ENCODE measurements at places on chromosomes 11 and 22.

DNA sequence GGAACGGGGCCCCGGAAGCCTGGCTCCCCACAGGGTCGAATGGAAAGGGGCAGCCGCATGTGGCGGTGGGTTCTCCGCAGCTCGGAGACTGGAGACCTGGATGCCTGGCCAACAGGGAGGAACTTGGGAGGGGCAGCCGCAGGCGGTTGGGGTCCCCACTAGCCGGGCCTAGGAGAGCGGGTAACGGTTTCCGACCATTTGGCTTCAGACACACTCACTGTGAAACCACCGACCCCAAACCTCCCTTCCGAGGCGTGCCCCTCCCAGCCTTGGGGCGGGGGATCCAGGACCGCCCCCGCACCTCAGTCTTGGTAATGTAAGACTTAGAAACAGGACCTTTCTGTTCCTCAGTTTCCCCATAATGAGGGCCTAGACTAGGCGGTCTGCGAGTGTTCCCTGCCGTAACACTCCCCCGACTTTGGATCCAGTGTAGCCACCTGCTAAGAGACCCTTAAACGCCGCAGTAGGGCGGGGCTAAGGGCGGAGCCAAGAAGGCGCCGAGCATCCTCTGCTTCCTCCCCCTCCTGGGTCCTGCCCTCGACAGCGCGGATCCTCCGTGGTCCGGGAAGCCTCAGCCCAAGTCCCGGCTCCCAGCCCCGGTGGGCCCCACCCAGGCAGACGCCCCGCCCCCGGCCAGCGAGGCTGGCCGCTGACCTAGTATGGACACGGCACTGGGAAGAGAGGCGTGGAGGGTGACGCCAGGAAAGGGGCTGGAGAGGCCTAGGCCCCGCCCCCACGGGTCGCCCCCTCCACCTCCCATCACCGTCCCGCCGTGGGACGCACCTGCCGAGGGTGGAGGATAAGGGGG lies 1.8 kb upstream of the RASGRP2 start:
- peak; percentile 73 for DNase-seq

DNA sequence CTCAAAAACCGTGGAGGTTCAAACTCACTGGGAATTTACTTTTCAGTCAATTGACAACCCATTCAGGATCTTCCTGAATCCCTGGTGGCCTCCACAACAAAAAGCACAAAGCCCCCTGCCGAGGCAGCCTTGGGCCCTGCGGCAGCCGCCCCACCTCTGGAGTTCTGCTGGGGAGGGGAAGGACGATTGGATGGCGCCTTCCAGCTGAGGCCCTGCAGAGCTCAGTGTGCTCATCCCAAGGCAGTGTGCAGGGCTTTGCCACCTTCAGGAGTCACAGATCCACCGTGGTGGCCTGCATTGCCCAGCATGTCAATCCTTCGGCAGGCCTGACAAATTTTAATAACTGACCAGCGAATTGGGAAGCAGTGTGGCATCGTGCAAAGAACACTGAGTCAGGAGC lies 7.4 kb downstream of the ZFTA start:
- no peak for DNase-seq

DNA sequence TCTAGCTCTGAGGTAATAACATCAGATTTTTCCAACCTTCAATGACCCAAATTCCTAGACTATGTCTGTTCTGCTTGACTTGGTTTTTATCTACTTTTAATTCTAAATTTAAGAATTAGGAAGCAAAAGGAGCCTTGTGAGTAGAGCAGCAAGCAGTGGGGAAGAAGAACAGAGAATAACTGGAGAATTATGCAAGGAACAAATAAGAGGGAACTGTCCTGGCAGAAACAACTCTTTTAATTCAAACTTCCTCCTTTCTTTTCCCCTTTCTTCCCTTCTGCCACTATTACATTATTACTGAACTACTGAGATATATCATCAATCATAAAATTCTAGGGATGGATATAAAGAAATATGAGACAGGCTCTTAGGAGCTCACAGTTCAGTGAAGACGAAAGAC lies 276.1 kb downstream of the SBF2 start:
- DNase-seq, result no peak

DNA sequence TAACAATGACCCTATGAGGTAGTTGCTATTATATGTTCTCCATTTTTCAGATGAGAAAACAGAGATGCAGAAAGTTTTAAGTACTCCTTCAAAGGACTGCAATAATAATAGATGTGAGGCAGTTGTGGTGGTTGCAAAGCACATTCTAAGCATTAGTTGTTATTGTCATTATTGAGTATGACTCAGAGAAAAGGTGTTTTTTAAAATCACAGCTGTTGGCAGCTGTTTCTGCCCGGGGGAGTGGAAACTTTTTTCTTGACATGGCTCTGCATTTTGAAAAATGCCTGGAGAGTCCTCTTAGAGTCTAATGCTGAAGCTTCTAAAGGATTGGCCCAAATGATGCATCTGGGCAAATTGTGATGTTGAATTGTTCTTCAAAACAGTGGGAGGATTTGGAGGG lies 244.5 kb upstream of the MPPED2 start:
- no peak for DNase-seq

DNA sequence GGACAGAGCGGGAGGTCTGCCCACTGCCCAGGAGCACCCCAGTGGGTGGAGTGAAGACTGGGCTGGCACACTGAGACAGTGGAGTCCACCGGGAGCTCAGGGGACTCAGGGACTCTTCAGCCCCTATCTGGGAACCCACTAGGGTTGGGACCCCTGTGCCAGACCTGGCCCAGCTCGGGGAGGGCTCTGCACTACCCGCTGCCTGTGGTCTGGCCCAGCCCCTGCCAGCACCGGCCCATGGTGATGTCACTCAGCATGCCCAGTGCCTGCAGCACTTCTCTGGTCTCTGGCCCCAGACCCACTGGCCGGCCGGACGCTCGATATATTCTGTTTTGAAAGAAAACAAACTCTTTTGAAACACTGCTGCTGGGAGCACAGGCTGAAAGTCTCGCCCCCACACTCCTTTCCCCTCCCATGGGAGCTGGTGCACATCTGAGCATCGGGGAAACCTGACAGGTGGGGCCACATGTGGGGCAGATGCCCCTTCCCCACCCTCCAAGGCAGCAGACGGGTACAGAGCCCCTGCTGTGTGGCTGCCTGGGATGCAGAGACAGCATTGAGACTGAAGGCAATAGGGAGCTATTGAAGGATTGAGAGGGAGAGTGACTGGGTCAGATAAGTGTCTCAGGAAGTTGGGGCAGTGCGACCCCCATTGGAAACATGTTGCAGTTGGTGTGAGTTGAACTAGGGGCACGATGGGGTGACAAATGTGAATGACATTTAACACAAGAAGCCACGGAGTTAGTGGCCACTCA lies 62.9 kb downstream of the MYEOV start:
- DNase-seq, result no peak

GRCh38 chr11:19774817-19775580 lies 62.4 kb downstream of the NAV2 start:
- DNase-seq, result no peak

DNA sequence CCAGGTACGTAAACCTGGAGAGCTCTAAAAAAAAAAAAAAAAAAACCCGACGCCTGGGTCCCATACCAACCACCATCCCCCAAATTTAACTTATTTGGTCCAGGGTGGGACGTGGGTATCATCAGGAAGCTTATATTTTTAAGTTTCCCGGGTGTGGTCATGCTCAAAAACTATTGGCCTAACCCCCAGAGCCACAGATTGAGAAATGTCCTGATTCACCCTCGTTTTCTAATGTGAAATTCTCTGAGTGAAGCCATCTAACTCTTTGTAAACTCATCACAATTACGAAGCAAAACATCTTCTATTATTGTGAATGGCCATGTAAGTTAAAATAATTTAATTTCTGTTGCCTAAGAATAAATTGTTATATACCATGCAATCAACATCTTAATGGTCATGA lies 29.6 kb downstream of the PAK1 start:
- no peak for DNase-seq

DNA sequence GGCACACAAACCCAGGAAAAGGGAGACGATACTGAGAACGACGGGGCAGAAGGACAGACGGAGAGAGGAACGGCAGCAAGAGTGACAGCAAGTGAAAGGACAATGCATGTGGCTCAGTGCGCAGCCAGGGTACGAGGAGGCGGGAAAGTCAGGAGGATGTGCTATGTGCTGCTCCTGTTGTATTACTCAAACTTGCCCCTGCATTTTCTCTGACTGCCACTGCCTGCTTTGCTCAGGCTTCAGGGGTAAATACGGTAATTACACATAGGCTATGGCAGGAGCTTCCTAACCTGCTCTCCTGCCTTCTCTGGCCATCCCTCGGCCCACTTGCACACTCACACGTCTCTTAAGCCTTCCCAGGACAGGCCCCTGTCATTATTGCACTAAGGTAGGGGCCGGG lies 94.8 kb downstream of the FEZ1 start:
- DNase-seq, result no peak

GRCh38 chr11:67700548-67701262 lies 26.3 kb upstream of the ALDH3B2 start:
- no peak for DNase-seq

- no peak for DNase-seq
Observed at GRCh38 chr11:78583889-78584288, 9.2 kb upstream of the NARS2 start.

DNA sequence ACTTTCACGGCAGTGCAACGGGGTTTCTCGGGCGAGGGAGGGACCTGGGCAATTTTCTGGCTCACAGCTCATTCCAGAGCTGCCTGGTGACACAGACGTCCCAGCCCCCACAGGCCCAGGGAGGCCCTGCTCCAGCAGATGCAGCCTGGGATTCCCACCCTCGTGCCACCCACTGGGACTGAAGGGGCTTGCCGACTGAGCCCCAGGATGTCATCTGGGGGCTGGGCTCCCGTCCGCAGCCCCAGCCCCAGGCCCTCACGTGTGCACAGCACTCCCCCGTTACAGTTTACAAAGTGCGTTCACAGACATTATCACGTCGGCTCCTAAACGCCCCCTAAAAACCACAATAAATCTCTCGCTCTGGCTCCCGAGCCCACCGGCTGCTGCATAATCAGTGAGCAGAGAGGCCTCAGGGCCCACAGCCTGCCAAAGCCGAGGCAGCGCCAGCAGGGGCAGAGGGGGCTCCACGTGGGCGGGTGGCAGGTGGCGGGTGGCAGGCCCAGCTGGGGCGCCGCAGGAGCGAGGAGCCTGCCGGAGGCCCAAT lies 76.9 kb upstream of the TCF20 start:
- no peak for DNase-seq

- no peak for DNase-seq
Observed at GRCh38 chr11:118485273-118485672, 42.0 kb upstream of the TTC36 start.

DNA sequence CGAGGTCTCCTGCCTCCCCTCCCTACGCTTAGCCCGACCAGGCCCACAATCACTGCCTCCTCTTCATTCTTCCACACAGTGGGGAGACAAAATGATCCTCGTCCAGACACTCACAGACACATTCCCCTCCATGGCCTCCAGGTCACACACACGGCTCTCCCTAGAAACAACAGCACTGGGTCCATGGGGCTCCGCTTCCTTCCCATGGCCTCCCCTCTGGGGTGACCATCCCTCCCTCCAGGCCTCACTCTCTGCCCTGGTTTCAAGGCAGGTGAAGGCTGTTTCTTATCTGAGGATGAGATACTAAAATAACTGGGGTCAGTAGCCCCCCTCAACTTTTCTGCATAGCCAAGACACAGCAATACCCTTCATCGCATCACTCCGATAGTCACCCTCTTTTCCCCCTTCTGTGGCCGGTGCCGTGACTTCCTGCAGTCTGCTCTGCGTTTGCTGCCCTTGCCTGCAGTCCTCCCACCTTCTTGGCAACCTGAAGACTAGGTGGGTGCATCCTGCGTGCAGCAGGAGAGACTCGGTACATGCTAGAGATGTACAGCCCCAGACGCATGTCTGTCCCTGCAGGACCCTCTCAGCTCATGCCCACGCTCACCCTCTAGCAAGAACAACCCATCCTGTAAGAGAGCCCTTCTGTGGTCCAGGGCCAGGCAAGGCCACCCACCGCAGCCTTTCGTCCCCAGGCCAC lies 55.8 kb downstream of the CD6 start:
- no peak for DNase-seq

GRCh38 chr11:134949121-134950090 lies 537.4 kb upstream of the B3GAT1 start:
- DNase-seq, result no peak

DNA sequence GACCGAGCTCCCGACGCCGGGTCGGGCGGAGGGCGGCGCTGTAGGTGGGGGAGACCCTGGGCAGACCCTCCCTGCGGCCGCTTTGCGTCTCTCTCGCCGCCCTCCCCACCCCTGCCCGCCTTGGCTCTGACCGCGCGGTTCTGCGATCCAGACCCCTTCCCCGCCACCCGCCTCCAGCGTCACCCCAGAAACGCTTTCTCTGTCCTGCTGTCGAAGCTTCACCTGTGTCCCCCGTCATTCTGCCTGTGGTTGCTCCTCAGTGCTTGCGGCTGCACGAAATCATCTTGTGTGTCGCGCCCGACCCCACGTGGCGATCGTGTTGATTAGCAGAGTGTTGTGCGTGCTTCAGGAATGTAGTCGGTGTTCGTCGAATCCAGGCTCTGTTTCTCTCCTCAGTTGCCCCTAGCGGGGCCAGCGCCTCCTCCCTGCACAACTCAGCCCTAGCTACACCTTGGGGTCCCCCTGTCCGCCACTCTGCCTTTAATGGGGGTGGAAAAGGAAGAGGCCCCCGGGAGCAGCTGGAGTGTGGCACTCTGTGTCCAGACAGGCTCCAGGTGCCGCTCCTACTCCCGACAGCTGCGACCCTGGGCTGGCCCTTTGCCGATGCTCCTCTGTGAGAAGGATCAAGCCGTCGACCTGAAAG lies 851 bp downstream of the PTDSS2 start:
- peak; percentile 67 for DNase-seq

DNA sequence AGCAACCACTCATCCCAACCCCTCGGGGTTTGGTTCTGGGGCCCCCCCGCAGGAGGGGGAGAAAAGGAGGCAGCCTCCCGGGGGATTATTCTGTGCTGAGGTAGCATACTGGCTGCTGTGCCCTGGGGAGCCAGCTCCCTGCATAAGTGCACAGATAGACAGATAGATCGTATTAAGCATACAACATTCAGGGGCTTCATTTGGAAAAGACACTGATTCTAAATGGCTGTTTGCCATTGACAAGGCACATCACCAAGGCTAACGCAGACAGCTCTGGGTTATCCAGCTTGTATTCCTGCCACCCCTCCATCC lies 547.9 kb downstream of the BUD13 start:
- no peak for DNase-seq

GRCh38 chr11:130761560-130762220 lies 154.6 kb downstream of the SNX19 start:
- no peak for DNase-seq

DNA sequence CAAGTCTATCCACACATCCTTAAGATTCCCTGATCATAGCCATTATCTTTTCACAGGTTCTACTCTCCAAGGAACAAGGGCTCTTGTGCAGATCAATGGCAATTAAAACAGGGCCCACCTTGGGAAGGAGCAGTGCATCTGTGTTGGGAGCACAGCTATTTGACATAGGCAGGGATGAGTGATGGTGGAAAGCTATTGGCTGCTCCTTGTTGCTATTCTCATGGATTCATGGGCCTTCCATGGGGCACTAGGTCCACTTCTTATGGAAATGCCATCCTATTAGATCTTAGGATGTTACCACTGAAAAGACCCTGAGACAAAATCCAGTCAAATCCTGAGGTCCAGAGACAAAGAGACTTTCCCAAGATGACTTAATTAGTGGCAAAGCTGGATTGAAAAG lies 148.6 kb upstream of the MTNR1B start:
- no peak for DNase-seq

- no peak for DNase-seq
Observed at GRCh38 chr11:125290263-125290662, 125.7 kb downstream of the PKNOX2 start.

Data from activated T-helper 1 cell treated with Interleukin-2 at 50 U/mL for 16 hours (primary cell).